ENCODE measurements at places on chromosomes 16 and 17.

GRCh38 chr16:49469311-49469670, 95.7 kb downstream of the C16orf78 start:
- no peak for DNase-seq

GRCh38 chr16:87171723-87172122, 145.5 kb downstream of the C16orf95 start:
- no peak for DNase-seq

- no peak for DNase-seq
These were observed 72.5 kb upstream of the ZNF423 start for GRCh38 chr16:49928176-49929041.

DNA sequence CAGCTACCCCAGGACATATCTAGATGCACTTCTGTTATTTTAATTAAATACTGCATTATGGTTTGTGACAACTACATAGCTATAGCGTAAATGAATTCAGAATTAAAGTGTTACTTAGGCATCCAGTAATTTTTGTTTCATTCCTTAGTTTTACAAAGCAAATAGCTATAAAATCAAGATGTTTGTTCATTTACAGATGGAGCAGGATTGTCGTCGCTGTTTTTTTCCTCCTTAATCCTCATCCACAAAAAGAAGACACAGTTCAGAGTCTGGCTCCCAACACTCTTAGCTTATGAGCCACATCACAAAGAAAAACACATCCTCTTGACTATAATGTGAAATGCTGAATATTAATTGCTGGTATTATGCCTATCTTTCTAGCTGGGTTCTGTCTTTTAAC, 43.7 kb downstream of the SNX11 start:
- no peak for DNase-seq

- DNase-seq = no peak
These were observed 162.7 kb upstream of the CDC42EP4 start for GRCh38 chr17:73474370-73474988.

DNA sequence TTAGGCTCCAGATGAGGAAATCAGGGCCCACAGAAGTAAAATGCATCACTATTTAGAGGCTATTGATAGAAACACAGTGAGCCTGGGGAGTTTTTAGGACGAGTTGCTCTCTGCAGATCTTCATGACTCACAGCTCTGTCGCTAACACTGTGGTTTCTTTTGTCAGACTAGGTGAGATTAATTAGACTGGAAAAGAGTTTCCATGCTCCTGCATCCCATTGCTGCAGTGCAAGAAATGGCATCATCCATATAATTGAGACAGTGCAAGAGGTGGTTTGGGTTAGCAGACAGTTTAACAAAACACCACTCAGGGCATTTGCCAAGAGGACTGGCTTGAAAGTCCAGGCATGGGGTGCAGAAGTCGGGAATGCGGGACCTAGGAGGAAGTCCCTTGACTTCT, 198.8 kb upstream of the CACNG5 start:
- DNase-seq = no peak

GRCh38 chr17:46061435-46061834, 62.4 kb downstream of the STH start:
- DNase-seq = no peak

DNA sequence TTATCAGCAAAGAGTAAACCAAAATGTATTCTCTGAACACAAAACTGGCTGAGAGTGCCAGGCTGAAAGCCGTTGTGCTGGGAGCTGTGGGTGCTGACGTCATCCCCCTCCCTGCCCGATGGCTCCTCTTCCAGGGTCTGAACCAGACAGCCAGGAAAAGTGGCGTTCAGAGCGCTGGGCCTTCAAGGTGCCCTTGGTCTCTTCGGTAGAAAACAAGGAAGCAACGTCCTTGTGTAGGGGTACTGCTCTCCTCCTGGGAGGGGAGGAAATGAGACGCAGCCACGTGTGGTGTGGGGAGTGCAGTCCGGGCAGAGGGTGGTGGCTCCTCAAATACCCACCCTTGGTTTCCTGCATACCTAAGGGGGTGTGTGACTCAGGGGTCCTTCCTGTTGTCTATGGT, 394.7 kb downstream of the SEC14L1 start:
- DNase-seq = no peak

DNA sequence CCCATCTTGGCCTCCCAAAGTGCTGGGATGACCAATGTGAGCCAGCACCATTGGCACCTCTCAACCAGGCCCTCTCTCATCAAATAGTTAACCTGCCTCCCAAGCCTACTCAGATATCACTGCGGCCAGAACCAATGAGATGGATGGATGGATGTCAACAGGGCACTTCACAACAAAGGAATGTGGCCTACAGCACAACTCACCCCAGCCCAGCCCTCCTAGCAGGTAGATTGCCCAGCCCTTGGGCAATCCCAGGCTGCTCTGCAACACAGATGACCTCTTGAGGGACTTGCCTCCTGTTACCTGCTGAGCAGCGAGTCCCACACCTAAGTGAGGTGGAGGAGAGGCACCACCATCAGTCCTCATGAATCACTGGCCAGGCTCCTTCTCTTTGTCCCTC, 22.6 kb upstream of the KIFC3 start:
- DNase-seq = no peak

- no peak for DNase-seq
These were observed 3.4 kb upstream of the SPOP start for GRCh38 chr17:49681106-49681979.

- no peak for DNase-seq
These were observed 39.0 kb upstream of the DHX40 start for GRCh38 chr17:59526451-59526850.
